ENCODE measurements at places on chromosomes 7 and 10.

- DNase-seq = no peak
Observed at GRCh38 chr7:16693601-16694318, 47.8 kb downstream of the BZW2 start.

DNA sequence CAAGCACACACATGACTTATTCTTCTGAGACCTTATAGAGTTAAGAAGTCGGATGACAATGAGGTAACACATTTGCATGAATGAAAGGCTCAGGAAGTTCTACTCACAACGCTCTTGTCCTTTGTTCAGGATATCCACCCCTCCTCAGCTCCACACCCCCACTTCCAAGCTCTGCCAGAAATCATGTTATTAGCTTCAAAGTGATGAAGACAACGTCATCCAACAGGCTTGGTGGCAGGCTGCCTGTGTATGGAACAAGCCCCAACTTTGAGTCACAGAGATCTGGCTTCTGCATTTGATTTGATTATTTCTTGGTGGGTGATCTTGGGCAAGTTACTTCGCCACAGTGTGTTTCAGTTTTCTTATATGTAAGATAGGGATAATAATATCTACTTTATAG is 12.4 kb upstream of the BMPER start:
- DNase-seq = no peak

DNA sequence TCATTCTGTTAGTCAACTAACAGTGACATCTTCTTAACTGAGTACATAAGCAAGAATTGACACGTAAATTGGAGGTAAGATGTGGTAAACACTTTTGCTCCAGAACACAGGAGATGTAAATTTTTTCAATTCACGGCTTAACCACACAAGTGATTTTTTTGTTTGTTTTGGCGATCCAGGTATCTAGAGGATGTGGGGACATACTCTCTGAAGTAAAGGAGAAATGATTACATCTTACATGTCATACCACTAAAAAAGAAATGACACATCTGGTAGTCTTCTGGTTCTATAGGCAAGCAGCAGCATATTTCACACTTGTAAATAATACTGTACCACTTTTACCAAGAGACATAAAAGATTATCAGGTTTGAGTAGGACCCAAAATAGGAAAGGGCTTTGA is 200.3 kb upstream of the ZWINT start:
- no peak for DNase-seq

GRCh38 chr7:66452165-66452564 is 176.5 kb upstream of the KCTD7 start:
- DNase-seq = no peak

DNA sequence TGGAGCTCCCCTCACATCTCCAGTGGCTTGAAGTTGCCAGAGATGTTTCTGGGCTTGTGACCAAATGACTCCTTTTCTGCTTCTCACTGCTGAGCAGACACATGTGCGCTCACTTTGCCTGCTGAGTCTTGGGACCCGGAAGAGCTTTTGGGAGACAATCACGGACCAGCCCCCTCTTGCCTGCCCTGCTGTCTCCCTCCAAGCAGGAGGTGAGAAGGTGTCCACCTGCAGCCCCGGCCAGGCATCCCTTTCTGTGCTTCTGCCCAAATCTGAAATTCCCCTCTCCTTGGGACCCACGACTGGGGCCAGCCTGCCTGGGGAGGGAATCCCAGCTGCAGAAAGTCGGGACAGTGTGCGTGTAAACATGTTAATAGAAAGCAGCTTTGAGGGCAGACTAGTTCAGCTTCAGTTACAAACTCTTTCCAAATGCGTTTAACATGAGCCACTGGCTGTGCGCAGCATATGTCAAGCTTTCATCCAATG is 31.7 kb downstream of the HTRA1 start:
- no peak for DNase-seq

- no peak for DNase-seq
Observed at GRCh38 chr10:89283936-89284475, 17.8 kb upstream of the IFIT2 start.

- no peak for DNase-seq
Observed at GRCh38 chr7:17546592-17546991, 248.1 kb downstream of the AHR start.

- DNase-seq = no peak
Observed at GRCh38 chr7:71095266-71095860, 36.6 kb upstream of the GALNT17 start.

GRCh38 chr7:16450366-16450765 is 15.2 kb downstream of the SOSTDC1 start:
- DNase-seq = no peak

DNA sequence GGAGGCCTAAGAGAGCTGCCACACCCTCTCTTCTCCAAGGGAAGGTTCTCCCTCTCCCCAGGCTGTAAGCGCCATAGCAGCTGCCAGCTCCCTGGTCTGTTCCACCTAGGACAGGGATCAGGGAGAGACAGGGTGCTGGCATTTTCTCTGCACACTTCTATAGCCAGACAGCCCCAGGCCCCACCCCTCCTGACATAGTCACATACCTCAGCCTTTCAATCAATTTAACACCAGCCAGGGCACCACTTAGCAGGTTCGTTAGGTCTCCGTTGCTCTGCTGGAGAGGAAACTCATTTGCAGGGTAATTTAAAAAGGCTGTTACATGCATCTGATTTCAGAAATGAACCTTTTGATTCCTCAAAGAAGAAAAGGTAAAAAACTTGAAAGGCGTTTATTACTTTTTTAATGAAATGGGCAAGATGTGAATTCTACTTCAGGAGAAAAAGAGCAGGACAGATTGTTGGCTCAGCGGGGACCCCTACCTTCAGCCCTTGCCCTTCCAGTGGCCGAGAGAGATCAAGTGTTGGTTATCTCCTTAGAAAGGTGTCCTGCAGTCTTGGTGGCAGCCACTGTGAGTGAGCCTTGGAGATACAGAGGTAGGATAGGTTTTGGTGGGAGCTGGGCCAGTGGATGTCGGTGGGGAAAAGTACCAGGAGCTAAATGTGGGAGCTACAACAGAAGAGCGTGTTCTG is 180.5 kb upstream of the GALNT17 start:
- no peak for DNase-seq

- DNase-seq = no peak
Observed at GRCh38 chr10:110211465-110211843, 4.0 kb downstream of the MXI1 start.

- DNase-seq = no peak
Observed at GRCh38 chr10:13686331-13686752, 99.6 kb downstream of the PRPF18 start.

DNA sequence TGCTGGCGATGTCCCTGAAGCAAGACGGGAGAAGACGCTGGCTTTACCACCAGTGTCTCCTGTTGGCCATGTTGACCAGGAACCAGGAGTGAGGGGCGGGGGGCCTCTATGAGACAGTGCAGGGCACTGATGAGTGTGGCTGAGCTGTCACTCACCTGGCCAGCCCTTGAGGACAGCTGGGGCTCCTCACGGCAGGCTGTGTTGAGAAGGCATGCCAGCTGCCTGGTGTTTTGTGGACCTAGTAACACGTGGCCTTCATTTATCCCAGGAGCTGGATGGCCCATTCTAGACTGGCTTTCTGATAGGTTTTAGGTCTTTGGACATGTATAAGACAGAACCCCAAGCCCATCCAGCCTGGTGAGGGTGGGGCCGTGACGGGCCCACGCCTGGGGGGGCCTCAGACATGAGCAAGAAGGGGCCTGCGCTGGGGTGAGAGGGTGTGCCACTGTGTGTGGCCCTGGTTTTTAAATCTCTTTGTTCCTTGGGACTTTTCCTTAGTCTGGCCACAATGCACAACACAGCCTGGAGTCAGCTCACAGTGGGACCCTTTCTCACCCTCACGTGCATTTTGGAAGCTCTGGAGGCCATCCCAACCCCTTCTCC is 10.5 kb downstream of the RHBDD2 start:
- no peak for DNase-seq

DNA sequence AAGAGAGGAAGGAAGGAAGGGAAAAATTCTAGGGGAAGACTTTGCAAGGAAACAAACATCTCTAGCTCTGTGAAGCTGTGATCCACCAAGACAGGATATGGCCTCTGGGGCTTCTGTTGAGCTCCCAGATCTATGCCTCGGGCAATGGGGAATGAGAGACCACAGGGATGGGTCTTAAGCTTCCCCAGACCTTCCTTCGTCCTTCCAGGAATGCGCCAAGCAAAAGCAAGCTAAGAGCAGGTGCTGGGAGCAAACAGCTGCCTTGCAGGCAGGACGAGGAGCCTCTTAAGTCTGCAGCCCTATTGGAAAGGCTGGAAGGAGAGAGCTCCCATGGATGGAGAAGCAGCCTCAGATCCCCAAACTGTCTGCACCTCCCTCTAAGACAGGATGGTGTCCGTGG is 21.9 kb upstream of the ELN start:
- DNase-seq = no peak

DNA sequence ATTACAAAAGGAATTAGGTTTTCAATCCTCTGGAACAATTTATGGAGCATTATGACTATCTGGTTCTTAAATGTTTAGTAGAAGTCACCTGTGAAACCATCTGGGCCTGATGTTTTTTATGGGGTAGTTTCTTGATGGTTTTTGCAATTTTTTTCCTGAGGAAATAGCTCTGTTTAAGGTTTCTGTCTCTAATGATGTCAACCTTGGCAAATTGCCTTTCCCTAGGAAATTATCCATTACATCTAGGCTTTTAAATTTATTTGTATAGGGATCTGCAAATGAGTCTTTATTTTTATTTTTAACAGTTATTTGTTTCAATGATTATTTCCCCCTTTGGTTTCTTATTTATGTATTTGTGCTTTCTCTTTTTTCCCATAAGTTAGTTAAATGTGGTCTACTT is 222.8 kb downstream of the GALNT17 start:
- no peak for DNase-seq

DNA sequence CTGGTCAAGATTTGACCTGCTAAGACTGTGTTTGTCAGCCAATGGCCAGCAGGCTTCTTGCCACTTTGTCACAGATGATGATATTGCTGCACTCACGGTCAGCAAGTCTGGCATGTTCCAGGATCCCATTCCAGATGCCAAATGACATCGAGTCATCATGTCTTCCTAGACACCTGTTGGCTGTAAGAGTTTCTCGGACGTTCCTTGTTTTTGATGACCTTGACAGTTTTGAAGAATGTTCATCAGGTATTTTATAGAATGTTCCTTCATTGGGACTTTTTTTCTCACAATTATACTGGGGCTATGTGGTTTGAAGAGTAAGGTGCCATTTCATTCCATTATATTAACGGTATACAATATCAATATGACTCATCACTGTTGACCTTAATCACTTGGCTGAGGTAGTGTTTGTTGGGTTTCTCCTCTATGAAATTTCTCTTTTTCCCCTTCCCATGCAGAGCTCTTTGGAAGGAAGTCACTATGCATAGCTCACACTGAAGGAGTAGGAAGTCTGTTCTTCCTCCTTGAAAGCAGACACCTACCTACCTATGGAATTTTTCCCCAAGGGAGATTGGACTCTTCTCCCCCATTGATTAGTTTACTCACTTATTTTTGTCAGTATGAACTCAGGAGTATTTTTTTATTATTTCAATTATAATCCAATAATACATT is 31.6 kb downstream of the HECW1 start:
- no peak for DNase-seq

DNA sequence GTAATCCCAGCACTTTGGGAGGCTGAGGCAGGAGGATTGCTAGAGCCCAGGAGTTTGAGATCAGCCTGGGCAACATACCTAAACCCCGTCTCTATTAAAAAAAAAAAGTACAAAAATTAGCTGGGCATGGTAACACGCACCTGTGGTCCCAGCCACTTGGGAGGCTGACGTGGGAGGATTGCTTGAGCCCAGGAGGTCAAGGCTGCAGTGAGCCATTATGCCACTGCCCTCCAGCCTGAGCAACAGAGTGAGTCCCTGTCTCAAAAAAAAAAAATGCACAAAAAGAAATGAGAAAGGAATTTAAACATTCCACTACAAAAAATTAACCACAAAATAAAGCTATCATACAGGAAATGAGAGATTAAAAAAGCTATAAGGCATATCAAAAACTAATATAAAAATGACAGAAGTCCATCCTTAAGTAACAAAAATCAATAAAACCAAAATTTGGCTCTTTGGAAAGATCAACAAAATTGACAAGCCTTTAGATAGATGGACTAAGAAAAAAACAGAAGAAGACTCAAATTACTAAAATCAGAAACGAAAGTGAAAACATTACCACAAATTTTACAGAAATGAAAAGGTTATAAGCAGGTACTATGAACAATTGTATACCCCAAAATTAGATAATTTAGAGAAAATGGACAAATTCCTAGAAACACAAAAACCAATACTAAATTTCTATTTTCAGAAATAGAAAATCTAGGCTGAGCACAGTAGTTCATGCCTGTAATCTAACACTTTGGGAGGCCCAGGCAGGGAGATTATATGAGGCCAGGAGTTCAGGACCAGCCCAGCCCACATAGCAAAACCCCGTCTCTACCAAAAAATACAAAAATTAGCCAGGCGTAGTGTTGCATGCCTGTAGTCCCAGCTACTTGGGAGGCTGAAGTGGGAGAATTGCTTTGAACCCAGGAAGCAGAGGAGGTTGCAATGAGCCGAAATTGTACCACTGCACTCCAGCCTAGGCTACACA is 42.4 kb upstream of the NANOS1 start:
- no peak for DNase-seq

Measured in effector memory CD8-positive, alpha-beta T cell (primary cell).